Activated CD4-positive, alpha-beta T cell treated with anti-CD3 and anti-CD28 coated beads, Interleukin-2, Interleukin-4, amounts not matched to agents 100 ng/mL and 50 ng/mL, durations not matched to agents 16 hours and 8 hours (primary cell): ENCODE measurements at places on chromosomes 1 and 21.

- DNase-seq: no peak
Observed at GRCh38 chr1:94106716-94107115, 14.2 kb downstream of the ABCA4 start.

DNA sequence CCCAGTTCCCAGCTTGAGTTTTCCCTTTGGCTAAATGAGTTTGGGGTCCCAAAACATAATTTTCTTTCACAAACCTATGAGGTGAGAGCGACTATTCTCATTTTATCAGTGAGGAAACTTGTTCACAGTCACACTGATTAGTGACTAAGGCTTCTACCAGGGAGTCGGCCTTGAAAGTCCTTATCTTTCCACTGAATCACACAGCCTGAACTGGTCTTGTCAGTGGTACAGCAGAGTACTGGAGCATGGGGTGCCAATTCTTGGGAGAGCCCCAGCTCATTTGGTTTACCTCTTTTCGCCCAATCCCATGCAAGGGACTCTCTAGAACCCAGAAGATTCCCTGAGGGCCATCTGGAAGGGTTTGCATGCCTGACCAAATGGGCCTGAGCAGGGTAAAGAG lies 16.9 kb downstream of the HSD3B2 start:
- DNase-seq: no peak

- no peak for DNase-seq
Observed at GRCh38 chr1:22041505-22041904, 11.0 kb upstream of the CDC42 start.

DNA sequence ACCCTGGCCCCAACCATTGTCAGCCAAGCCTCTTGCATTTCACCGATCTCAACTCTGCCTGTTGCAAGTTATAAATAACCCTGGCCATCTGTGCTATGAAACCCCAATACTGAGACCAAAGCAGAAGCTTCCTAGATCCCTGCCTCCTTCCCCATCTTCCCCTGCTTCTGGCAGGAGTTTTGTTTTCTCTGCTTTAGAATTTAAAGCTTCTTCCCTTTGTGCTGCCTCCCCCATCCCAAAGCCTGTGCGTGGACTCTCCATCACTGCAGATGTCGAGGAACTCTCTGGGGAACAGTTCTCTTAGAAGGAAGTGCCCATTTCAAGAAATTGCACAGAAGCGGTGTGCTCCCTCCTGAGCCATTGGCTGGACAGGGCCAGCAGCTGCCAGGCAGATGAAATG lies 17.4 kb upstream of the MYOG start:
- DNase-seq: no peak

- DNase-seq: no peak
Observed at GRCh38 chr1:30188329-30188728, 535.1 kb downstream of the MATN1 start.

- no peak for DNase-seq
Observed at GRCh38 chr1:44700573-44700972, 26.1 kb downstream of the ARMH1 start.

- DNase-seq: no peak
Observed at GRCh38 chr21:42302076-42302650, 13.0 kb downstream of the TFF3 start.

- no peak for DNase-seq
Observed at GRCh38 chr1:191851799-191852595, 306.3 kb upstream of the RGS18 start.

GRCh38 chr1:207277241-207277640 lies 44.2 kb upstream of the CD55 start:
- DNase-seq: no peak

GRCh38 chr1:17078991-17079868 lies 25.4 kb upstream of the SDHB start:
- no peak for DNase-seq
